ENCODE measurements at places on chromosomes 1 and 21.

GRCh38 chr1:230077436-230078213 lies 10.6 kb downstream of the GALNT2 start:
- no peak for DNase-seq

DNA sequence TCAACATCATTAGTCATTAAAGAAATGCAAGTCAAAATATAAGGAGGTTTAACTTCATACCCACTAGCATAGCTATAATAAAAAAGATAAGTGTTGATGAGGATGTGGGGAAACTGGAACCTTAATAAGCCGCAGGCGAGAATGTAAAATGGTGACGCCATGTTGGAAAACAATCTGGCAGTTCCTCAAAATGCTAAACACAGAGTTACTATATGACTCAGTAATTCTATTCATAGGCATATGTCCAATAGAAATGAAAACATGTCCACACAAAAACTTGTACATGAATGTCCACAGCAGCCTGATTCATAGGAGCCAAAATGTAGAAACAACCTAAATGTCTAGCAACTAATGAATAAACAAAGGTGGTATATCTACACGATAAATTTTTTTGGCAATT lies 23.2 kb downstream of the DDX59 start:
- no peak for DNase-seq

GRCh38 chr1:103197216-103197615 lies 88.9 kb upstream of the COL11A1 start:
- DNase-seq: no peak

- peak; percentile 50 for DNase-seq
Measured at GRCh38 chr1:23664837-23665795, 26.5 kb upstream of the RPL11 start.

GRCh38 chr21:43006874-43007208 lies 32.5 kb downstream of the PKNOX1 start:
- no peak for DNase-seq

DNA sequence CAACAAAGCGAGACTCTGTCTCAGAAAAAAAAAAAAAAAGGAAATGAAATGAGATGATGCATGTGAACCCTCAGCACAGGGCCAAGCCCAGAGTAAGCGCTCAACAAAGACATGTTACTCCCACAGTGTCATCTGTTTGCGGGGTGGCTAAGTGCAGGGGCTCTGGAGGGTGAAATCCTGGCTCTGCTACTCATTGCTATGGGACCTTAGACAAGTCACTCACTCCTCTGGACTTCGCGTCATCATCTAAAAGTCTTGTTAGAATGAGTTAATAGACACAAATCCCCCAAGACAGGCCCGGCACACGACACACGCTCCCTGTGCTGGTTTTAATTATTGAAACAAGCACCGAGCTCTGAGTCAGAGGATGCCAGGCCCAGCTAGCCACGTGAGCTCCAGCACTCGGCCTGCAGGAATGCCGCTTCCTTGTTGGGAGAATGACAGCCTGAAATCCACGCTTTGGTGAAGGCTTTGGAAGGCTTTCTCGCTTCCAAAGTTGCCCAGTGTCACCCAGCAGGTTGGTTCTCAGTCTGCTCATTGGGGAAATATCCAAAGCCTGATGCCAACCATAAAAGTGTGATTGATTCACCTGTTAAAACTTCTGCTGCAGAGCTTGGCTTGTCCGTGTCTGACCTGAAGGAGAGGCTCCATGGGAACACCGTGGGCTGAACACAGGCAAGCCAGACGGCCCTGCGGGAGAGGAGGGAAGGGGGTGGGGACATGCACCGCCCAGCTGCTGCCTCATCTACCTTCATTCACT lies 36.7 kb upstream of the TARDBP start:
- no peak for DNase-seq

DNA sequence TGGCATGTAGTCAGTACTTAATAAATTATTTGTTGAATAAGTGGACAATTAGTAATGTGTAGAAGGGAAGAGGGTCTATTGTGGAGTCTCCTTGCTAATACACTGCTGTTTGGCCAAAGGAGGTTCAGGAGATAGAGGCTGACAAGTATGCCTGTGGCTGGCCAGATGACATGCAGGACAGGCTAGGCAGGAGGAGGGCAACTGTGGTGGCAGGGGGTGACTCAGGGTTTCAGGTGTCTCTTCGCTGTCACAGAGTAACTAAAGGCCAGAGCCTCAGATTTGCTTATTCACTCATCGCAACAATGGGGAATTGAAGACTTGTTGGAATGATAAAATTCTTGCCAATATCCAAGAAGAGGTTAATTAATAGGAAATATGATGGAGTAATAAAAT lies 33.1 kb downstream of the THRAP3 start:
- no peak for DNase-seq

DNA sequence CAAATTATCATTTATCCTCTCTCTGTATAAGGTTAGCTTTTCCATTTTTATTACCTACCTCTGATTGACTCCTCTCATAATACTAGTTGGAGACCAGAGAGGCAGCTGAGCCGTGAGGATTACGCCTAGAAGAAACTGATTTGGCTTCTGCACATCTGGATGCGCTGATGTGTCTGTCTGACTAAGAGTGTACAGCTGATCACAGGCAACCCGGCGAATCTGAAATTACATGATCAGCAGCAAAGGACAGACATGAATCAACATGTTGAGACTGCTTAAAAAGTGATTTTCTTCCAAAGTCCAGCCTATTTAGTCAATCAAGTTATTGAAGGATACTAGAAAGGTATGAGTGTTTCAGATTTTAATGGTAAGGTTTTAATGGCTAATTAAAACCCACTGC lies 81.2 kb downstream of the PCSK9 start:
- DNase-seq: no peak

- DNase-seq: no peak
Measured at GRCh38 chr1:246319083-246319714, 187.9 kb downstream of the SMYD3 start.

- no peak for DNase-seq
Measured at GRCh38 chr1:61318319-61319125, 236.2 kb downstream of the NFIA start.

DNA sequence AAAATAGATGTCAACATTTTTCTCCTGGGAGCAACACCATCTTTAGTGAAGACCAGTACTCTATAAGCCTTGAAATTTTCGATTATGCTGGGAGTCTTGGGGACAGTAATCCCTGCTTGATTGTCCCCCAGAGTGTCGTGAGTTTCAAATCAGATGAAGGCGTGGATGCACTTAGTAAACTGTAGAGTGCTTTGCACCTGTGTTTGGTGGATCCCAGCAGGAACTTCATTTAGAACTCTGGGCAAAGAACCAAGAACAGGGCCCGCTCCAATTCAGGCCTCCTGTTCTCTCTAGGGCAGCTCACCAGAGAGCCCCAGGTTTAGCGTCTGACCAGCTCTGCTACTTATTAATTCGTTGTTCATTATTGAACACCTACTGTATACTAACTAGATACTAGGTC lies 1.5 kb downstream of the GPX7 start:
- no peak for DNase-seq

DNA sequence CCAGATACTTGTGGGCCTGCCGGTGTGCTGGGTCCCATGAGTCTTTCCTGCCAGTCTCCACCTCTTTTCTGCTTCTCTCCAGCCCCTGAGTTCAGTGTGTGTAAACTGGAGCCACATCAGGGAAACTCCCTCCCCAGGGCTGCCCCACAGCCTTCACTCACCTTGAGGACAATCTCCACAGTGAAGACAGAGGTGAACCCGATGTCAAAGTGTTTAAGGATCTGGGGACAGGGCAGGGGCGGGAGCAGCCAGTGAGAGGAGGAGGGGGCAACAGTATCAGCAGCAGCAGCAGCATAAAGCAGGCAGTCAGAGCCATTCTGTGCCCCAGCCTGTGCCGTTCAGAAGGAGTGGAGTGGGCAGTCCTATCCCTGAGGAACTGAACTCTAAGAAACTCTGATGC lies 43.2 kb downstream of the CACNA1S start:
- no peak for DNase-seq

DNA sequence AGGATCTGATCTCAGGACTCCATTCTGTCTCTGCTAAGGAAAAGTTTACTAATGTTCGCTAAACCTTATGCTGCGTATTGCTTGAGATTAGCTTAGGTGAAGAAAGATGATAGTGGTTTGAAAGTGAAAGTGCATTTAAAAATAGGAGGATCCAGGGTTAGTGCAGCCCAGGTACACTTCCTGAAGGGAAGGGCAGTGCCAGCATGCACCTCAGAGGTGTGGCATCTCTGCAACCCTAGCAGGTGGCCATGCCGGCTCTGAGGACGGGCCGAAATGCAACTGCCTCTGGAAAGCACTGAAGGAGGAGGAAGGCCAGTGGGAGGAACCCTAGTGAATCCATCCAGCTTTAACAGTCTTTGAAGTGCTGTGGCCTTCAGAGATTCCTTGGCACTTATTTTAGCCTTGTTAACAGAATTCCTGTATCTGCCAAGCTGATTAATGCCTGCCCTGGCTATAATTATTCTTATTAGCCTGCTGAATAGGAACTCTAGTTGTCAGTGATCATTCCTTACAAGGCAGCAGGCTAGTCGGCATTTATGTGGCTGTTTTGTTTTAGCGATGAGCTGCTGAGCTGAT lies 5.5 kb downstream of the PTGFRN start:
- DNase-seq: no peak
